ENCODE measurements at places on chromosomes 12 and 14.

DNA sequence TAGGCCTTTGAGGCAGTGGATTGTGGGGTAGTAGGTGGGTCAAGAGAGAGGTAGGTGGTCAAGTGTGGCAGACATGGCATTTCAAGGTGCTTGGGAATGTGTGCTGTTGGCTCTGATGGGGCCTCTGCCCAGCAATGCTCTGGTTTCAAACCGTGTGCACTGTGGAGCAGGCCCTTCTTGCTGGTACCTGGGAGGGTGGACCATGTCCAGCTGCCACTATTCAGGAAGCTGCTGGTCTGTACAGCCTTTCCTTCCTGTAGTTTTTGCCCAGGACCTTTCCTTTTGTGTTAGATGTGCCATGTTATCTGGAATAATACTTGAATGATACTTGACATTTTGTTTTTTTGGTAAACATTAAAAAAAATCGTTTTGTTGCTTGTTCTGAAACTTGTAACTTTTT lies 14.8 kb downstream of the RIMKLB start:
- no peak for DNase-seq

DNA sequence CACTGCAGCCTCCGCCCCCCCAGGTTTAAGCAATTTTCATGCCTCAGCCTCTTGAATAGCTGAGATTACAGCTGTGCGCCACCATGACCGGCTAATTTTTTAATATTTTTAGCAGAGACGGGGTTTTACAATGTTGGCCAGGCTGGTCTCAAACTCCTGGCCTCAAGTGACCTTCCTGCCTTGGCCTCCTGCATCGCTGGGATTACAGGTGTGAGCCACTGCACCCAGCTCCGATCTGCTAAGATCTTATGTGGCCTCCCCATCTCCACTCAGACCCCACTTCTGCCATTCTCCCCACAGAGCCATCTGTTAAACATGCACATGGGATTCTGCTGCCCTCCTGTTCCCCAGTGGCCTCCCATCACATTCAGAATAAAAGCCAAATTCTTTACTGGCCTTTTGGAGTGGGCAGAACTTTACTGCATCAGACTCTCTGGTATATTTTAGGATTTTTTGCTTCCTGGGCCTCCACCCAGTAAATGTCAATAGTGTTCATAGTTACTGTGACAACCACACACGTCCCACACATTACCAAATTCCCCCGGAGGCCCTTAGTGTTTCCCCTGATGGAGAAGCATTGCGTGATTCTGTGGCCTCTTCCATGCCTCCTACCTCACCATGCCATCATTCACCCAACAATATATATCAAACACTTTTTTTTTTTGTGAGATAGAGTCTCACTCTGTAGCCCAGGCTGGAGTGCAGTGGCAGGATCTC lies 96.3 kb downstream of the PTPN11 start:
- no peak for DNase-seq

GRCh38 chr14:79118291-79118690 lies 948.1 kb downstream of the NRXN3 start:
- no peak for DNase-seq

DNA sequence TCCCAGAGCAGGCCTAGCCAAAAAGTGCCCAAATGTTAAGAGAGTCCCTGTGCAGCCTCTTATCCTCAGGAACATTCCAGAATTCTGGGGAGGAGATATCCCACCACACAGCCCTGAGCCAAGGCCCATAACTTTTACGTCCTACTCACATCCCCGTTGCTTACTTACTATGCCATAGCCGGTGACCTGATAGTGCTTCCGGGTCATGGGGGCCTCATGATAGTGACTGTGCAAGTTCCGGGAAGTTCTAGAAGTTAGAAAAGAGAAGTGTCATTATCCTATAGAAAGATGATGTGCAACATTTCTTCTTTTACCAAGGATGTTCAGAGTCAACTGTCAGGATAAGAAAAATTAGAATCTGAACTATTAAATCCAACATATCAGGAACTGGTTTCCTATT lies 15.6 kb upstream of the NGB start:
- DNase-seq, result no peak

DNA sequence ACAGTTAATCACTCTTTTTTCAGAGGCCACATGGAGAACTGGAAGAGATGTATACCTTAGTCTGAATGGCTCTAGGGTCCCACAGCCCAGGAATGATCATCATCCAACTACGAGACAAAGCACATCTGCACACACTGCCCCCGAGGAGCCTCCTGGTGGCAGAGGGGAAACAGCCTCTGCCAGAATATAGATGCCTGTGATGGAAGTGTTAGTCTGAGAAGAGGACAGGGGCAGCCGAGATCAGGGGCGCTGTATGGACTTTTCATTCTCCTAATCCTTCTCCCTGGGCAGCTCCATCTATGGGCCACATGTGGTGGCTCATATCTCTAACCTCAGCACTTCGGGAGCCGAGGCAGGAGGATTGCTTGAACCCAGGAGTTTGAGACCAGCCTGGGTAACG lies 82.8 kb upstream of the CAPRIN2 start:
- DNase-seq, result no peak

DNA sequence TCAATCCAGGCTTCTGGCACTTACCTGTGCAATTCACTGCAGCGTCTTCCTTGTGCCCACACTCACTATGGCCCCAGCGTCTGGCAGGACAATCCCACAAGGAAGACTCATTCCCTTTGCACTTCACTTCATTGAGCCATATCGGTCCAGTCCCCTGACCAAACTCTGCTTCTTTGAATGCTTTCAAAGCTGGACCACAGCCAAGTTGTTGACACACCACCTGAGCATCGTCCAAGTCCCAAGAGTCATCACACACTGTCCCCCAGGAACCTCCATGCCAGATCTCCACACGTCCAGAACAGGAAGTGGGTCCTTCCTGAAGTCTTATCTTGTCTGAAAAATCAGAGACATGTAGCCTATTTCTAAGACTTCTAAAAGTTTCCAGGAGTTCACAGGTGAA lies 20.2 kb downstream of the CD163 start:
- DNase-seq, result no peak

- no peak for DNase-seq
Measured at GRCh38 chr14:71739273-71739990, 192.8 kb upstream of the RGS6 start.

DNA sequence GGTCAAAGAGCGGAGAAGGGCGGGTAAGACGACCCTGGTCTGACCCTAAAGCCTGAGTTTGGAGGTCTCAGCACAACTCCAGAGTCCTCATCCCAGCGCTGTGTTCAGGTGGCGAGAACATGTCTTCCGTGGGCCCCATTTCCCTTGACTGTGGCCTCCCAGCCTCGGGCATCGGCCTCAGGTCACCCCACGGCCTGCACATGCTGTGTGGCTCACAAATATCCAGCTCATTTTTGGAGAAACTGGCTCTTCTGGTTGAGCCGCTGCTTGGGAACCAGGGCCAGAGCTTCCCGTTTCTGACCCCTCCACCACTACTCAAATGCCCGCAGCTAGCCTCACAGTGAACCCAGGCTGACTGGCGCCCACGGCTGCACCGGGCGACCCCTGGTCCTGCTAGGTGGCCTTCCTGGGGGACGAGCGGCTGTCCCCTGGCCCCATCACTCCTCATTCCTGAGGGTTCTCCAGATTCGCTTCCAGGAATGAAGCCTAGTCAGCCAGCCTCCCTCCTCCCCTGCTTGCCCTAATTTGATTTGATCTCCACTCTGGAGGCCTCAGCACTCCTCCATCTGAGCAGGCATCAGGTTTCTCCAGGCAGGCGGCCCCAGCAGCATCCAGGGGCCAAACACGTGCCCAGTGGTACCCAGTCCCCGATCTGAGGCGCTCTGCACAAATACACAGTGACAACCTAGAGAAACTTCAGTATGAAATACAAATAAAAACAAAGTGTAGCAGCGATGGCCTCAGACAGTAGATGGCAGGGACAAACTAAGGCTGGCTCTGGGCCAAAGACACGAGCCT lies 4.7 kb downstream of the P2RX2 start:
- DNase-seq, result no peak

DNA sequence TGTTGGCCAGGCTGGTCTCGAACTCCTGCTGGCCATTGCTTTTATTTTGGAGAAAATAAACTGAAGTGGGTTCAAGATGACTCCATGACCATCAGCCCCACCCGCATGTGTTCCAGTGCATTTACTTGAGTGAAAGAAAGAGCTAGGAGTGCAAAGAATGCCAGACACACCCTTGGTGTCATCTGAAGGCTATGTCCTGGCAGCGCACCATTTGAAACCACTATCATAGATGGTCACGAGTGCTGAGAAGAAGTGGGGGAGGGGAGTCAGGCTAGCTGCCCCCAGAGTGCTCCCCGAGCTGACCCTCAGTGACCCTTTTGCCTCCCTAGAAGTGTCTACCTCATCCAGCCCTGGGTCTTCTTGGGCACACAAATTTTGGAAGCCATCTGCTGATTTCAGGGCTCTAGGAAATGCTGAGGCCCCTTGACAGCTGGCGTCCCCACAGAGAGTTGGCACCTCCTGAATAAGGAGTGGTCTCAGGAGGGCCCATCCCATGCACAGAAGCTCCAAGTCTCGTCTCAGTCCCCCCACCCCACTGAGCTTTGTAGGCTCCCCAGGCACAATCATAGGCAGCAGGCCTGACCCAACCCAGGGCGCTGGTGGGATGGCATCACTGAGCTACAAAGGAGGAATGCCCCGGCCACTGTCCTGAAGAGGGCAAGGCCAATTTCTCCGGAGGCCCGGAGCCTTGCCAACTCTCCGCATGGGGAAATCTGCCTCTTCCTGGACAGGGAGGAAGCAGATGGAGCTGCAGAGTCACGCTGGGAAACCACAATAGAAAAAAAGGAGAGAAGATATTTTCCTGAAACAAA lies 28.0 kb downstream of the PXN start:
- DNase-seq, result no peak

DNA sequence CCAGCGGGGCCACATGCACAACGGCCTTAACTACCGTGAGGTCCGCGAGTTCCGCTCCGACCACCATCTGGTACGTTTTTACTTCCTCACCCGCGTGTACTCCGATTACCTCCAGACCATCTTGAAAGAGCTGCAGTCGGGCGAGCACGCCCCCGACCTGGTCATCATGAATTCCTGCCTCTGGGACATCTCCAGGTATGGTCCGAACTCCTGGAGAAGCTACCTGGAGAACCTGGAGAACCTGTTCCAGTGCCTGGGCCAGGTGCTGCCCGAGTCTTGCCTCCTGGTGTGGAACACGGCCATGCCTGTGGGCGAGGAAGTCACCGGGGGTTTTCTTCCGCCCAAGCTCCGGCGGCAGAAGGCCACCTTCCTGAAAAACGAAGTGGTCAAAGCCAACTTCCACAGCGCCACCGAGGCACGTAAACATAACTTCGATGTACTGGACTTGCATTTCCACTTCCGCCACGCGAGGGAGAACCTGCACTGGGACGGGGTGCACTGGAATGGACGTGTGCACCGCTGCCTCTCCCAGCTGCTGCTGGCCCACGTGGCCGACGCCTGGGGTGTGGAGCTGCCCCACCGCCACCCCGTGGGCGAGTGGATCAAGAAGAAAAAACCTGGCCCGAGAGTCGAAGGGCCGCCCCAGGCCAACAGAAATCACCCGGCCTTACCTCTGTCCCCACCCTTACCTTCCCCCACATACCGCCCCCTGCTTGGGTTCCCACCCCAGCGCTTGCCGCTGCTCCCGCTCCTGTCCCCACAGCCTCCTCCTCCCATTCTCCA lies 155.7 kb upstream of the AMIGO2 start:
- no peak for DNase-seq
